ENCODE measurements at places on chromosomes 11 and 22.

DNA sequence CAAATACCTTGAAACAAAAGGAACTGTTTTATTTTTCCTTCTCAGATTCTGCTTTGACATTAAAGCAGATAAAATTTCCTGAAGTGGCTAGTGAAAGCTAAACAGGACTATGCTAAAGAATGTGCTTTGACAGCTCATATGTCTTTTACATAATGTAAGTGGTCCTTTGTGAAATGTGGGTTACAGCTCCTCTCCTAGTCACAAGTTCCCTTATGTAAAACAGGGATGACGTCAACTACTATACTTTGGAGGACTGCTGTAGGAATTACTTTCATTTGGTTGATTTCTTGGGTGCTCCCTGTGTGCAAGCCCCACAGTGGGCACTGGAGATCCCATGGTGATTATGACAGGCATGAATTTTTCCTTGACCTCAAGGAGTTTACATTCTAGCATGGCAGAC lies 216.6 kb upstream of the NARS2 start:
- DNase-seq = no peak

GRCh38 chr22:32127904-32128303 lies 31.2 kb downstream of the C22orf42 start:
- no peak for DNase-seq

- no peak for DNase-seq
Observed at GRCh38 chr11:122105044-122105758, 10.8 kb downstream of the BLID start.

GRCh38 chr11:122598971-122599370 lies 56.6 kb upstream of the UBASH3B start:
- no peak for DNase-seq

DNA sequence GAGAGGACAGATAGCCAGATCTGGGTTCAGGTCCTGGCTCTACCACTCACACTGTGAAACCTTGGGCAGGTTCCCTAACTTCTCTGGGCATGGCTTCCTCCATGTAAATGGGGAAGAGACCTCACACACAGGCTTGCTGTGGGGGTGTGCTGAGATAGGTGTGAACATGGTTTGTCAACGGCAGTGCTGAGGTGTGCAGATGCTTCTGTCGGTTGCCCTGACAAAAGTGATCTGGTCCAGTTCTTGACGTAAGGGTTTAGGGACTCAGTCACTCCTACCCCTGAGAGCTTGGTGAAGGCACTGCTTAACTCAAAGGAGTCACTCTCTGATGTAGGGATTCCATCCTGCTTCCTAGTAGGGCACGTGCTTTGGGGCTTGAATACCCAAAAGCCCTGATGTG lies 2.0 kb downstream of the C1QTNF4 start:
- no peak for DNase-seq

- no peak for DNase-seq
Observed at GRCh38 chr11:112610494-112610893, 349.8 kb upstream of the PLET1 start.

DNA sequence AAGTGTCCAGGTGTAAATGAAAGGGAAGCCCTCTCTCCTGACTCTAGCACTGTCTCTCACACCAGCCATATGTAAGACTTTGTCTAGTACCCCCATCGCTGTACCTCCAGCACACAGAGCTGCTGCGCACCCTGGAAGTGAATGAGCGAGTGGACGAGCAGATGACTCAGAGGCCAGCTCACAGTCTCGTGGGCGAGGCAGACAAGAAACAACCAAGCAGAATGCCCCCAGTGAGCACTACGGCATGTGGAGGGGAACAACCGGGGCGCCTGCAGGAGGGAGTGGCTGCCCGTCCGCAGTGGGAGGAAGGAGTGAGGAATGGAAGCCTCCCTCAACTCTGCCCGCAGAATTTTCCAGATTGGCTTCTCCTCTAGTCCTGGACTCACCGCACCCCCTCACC lies 46.4 kb downstream of the MCM5 start:
- no peak for DNase-seq

- DNase-seq = no peak
Observed at GRCh38 chr11:27701355-27702105, 1.3 kb upstream of the BDNF start.

DNA sequence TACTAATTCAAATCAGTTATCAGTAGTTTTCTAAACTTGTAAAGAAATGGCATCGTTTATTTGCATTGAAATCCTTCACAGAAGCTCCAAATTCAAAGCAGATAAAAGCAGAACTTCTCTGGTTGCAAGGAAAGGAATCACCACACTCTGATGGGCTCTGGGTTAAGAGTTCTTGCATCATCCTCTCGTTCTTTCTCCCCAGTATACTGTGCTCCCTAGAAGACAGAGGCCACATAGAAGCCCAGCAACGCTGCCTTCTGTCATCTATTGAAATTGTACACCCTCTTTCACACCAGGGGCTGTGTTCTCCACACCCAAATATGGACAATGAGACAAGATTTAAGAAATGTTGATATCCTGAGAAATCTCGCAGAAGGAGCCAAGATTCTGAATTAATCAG lies 29.3 kb downstream of the FAT3 start:
- DNase-seq = no peak

- DNase-seq = no peak
Observed at GRCh38 chr11:105034813-105035620, at the start of gene CASP1. TSS of gene CASP1 (minus strand) at chr11:105035144. CDS start at chr11:105035113, 31 bp downstream.

DNA sequence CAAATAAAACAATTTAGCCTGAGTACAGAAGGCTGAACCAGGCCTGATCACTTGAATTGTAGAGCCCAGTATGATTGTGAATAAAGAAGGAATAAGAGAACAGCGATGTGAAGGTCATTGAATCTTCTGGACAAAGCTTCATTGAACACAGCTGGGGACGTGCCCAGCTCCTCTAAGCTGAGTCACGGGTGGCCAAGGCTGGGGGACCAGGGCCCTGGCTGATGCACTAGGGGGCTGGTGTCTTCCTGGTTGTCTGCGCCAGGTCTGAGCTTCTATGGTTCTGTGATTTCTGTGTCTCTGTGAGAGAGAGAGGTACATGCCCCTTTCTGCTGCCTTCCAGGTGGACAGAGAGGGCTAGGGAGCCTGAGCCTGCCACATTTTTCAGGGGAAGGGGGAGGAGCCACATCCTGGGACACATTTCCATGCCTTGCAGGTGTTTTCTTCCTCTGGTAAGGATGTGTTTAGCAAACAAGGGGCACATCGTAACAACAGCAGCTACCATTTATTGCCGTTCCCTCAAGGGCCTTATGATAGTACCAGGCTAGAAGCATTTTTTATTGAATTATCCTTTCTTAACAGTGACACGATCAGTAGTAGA lies 135.7 kb downstream of the C11orf91 start:
- DNase-seq = no peak
